Kidney (tissue), 22 donors: ENCODE measurements at places on chromosomes 11 and 22. TPM values are rescaled to one million over a fixed set of nuclear protein-coding genes. Genes with fewer than 3 reads are reported as not detected.

SCN3B gene
- 2.8 TPM for total RNA-seq

TYR gene
- not detected for total RNA-seq

DEPDC7 gene
- total RNA-seq, result 2.4 TPM

MCAT gene
- total RNA-seq, result 24.8 TPM

OR5D13 gene
- total RNA-seq, result not detected

NAV2 gene
- 37.7 TPM for total RNA-seq

TUT1 gene
- total RNA-seq, result 29.5 TPM

PDE2A gene
- total RNA-seq, result 42.0 TPM

ACER3 gene
- total RNA-seq, result 35.3 TPM

FHIP1B gene
- total RNA-seq, result 42.5 TPM

ARSA gene
- total RNA-seq, result 53.0 TPM

APOA5 gene
- total RNA-seq, result not detected

SLC22A9 gene
- not detected for total RNA-seq

UPK3A gene
- not detected for total RNA-seq

CCDC188 gene
- total RNA-seq, result 2.8 TPM

OR51T1 gene
- not detected for total RNA-seq

POU2AF3 gene
- total RNA-seq, result 4.3 TPM

TMPRSS5 gene
- 0.60 TPM for total RNA-seq

MISFA gene
- total RNA-seq, result 3.6 TPM

H19 gene
- total RNA-seq, result 53.8 TPM

MYO7A gene
- 10.7 TPM for total RNA-seq

KCNK7 gene
- total RNA-seq, result 0.25 TPM

OR2AT4 gene
- total RNA-seq, result not detected

SNX32 gene
- 1.0 TPM for total RNA-seq

SEPTIN3 gene
- total RNA-seq, result 0.22 TPM

PSMC3 gene
- total RNA-seq, result 103 TPM

GAL3ST1 gene
- 16.1 TPM for total RNA-seq

OR8K1 gene
- total RNA-seq, result not detected

OR51I1 gene
- 0.35 TPM for total RNA-seq

SYCE3 gene
- total RNA-seq, result not detected

SELENOM gene
- 154 TPM for total RNA-seq

SLC17A6 gene
- total RNA-seq, result not detected

LRP4 gene
- total RNA-seq, result 3.7 TPM

FLRT1 gene
- total RNA-seq, result 0.66 TPM

ATG16L2 gene
- 38.6 TPM for total RNA-seq

RPS25 gene
- total RNA-seq, result 852 TPM

MMP8 gene
- 0.16 TPM for total RNA-seq

C22orf42 gene
- not detected for total RNA-seq

OR52H1 gene
- 0.57 TPM for total RNA-seq

C11orf87 gene
- total RNA-seq, result not detected

DDI1 gene
- total RNA-seq, result not detected

KRTAP5-8 gene
- 0.35 TPM for total RNA-seq

PPFIA1 gene
- 53.0 TPM for total RNA-seq

TSG101 gene
- 61.3 TPM for total RNA-seq

POU2AF1 gene
- 18.5 TPM for total RNA-seq

CTSF gene
- 58.0 TPM for total RNA-seq

LRRC74B gene
- total RNA-seq, result not detected

OR52I1 gene
- total RNA-seq, result not detected

SLC1A2 gene
- total RNA-seq, result 0.28 TPM

NECTIN1 gene
- total RNA-seq, result 13.2 TPM

CALCA gene
- not detected for total RNA-seq

DEFB131B gene
- total RNA-seq, result not detected

DERL3 gene
- 24.7 TPM for total RNA-seq

MMP3 gene
- total RNA-seq, result 0.44 TPM

DSCAML1 gene
- total RNA-seq, result 17.3 TPM

ZNF280B gene
- total RNA-seq, result 1.0 TPM
